NCI-H2107 (cell line): ENCODE measurements at places on chromosomes 12 and 14.

- peak; percentile 32 for DNase-seq
Measured at GRCh38 chr14:99479906-99480869, at the start of gene SETD3. Gene SETD3, minus strand, starts transcription at chr14:99480859. Its CDS starts 15,054 bp downstream, at chr14:99465805.

DNA sequence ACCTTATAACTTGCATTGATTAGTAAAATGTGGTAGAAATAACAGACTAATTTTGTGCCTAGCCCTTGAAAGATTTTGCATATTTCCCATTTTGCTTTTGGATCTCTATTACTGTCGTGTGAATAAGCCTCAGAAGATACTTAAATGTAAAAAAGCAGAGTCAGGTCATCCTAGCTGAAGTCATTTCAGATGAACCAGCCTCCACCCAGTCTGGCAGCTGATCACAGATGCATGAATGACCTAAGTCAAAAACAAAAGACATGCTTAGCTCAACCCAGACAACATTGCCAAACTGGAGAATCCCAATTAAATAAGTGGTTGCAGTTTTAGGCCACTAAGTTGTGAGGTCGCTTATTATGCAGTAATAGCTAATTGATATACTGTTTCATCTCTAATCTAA, 349.9 kb downstream of the C12orf50 start:
- DNase-seq, result no peak

GRCh38 chr14:58571769-58572472, 65.8 kb upstream of the DACT1 start:
- DNase-seq, result no peak

DNA sequence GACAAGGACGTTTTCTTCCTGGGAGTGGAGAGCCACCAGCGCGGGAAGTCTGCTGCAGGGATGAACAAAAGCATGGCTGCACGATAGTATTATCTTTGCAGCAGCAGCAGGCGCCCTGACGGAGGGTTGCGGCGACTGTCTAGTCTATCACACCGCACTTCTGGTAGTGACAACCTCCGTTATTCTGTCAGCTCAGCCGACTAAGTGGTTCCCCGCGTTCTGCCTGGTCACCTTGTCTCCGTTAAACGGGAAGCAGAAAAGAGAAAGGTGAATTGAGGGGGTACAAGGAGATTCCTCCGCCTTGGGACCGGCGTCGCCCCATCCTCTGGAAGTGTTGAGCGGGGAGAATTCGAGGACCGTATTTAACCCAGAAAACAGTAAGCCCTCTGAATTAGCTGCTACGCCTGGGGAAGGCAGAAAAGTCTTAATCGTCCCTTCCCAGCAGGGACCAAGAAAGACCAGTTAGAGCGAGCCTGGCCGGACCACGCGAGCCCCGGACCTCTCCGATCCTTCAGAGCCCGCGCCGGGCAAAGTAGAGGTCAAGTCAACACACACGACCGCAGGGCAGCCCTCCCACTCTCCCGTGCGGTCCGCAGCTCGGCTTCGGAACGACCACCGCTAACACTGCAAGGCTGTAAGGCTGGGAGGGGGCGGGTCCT, 536 bp upstream of the DAAM1 start:
- peak; percentile 69 for DNase-seq

DNA sequence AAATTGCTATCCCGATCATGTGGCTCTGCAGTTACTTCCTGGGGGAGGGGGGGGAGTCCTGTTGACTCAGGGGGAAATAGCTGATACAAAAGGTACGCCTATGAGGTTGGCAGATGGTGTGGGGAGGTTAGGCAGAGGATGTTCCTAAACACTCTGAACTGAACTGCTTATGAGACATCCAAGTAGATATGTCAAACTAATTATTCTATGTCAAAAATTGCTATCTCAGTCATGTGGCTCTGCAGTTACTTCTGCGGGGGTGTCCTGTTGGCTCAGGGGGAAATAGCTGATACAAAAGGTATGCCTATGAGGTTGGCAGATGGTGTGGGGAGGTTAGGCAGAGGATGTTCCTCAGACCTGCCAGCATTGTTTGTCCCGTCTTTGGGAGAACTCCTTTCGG, 5.1 kb upstream of the VCPKMT start:
- DNase-seq, result no peak

- no peak for DNase-seq
Measured at GRCh38 chr12:99824900-99825542, 159.7 kb downstream of the ANKS1B start.

GRCh38 chr12:89892436-89892835, 183.8 kb upstream of the ATP2B1 start:
- no peak for DNase-seq

DNA sequence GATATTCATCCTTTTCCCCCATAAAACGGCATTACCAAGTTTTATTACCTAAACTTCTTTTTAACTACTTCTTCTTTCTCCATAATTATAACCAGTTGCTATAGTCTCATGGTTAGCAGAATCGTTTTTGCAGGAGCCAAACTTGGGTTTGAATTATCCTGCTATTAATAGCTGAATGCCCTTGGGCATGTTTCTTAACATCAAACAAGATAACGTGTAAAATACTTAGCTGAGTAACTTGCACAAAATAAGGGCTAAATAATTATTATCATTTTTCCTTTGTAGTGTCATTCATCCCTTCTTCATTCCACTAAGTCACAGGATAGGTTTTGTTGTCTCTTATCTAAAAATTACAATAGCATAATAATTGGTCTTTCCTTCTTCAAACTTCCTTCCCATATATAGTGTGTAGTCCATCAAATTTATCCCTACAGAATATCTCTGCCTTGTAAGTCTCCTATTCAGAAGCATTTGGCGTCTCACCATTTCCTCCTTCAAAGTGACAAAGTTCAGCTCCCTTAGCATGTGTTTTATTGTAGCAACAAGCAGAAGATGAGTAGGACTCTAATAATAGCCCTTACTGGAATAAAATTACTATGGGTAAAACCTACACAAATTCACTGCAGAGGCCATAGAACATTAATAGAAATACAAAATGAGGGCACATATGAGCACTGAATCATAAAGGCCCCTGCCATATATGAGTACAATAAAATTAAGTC, 63.8 kb downstream of the FAR2 start:
- DNase-seq, result no peak

DNA sequence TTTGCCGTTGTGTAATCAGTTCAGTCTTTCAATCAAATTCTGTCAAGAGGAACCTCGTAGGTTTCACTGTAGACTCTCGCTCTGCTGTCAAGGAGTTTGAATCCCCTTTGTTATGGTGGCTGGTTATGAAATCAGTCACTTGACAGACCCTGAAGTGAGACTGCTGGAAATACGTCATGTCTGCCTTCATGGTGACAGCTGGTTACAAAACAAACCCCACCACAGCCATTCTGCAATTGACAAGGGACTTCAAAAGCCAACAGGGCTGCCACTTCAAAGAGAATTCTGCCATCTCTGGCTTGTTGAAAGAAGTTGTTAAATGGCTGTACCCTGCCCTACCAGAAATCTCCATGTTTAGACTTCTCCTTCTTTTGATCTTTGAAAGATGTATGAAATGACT, 286.9 kb downstream of the ERC1 start:
- DNase-seq, result no peak

- DNase-seq, result no peak
Measured at GRCh38 chr14:39398382-39398781, 33.9 kb downstream of the FBXO33 start.

DNA sequence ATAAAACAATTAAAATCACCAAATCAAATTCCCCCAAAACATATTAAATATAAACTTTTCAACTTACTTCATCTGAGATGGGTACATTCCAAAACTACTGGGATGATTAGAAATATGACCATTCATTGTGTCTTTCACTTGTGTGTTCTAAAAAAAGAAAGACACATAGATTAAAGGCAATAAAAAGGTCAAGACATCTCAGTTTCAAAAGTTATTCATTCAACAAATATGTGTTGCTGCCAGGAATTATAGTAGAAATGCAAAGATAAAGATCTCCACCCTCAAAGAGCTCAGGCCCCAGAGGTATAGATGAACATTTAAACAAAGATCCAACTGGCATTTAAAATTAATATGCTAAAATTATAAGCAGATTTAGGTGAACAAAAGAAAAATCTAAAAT, 106.4 kb downstream of the EPS8 start:
- DNase-seq, result no peak

DNA sequence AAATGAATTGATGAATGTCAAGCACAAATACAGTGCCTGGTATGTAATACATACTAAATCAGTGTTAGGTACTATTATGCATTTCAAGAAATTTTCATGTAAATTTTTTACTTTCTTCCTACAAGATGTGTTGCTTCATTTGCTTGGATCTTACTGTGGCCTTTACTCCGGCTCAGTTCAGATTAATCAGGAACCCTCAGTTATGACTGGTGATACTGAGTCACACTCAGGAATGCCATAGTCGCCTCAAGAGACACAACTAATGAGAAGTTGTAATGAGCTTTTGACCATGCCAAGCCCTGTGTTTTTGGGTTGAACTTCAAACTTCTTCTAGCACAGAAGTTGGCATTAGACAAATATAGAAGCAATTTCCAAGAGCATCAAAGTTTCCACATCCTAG, 96.0 kb downstream of the TGFB3 start:
- no peak for DNase-seq

GRCh38 chr12:88063375-88063774, 34.2 kb upstream of the C12orf50 start:
- no peak for DNase-seq

- no peak for DNase-seq
Measured at GRCh38 chr12:51378749-51379148, 12.5 kb downstream of the GALNT6 start.

- DNase-seq, result no peak
Measured at GRCh38 chr12:30598889-30599288, 96.8 kb downstream of the IPO8 start.

DNA sequence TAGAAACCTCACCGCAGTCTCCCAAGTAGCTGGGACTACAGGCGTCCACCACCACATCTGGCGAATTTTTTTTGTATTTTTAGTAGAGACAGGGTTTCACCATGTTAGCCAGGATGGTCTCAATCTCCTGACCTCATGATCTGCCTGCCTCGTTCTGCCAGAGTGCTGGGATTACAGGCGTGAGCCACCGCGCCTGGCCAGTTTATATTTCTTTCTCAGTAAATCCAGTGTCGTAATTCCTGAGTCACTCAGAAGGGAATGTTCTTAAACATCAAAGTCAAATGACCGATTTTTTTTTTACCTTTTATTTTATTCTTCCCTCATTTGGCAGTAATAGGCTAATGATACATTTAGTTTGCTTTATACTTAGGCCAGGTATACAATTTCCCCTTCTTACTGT, 80.5 kb downstream of the FBXO33 start:
- DNase-seq, result no peak

GRCh38 chr12:96177013-96177412, 17.2 kb upstream of the ELK3 start:
- DNase-seq, result no peak

GRCh38 chr12:92629349-92630065, 73.3 kb upstream of the PLEKHG7 start:
- no peak for DNase-seq

DNA sequence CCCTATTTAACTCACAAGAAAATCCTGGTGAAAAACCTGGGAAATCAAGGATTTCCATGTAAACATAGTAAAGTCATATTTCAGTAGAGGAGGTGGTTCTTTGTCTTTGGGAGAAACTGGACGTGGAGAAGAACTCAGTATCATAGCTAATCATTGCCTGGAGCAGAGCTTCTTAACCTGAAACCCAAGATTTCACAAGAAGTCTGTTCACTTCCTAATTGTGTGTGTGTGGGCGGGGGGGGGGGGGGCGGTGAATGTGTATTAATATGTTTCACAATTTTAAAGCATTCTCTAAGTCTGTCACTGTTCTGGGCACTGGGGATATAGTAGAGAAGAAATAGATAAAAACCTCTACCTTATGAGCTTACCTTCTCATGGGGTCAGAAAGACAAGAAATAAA, 96.7 kb upstream of the PPP4R3A start:
- no peak for DNase-seq

GRCh38 chr12:49305762-49306510, 11.0 kb downstream of the PRPH start:
- no peak for DNase-seq

DNA sequence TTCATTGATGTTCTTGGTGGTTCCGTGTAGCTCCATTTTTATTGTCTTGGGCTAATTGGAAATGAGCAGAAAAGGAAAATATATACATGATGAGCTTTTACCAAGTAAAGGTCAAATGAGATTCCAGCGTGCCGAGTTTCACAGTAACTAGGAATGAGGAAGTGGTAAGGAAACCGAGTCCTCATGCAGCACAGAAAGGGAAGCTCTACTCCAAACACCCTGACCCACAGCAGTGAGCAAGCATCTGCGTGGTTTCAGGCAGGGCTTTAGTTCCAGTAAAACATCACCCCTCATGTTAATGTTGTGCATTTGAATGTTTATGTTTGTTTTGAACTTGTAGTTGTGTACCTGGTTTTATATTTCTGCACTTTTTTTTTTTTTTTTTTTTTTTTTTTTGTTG, 208.0 kb downstream of the SLC41A2 start:
- no peak for DNase-seq

DNA sequence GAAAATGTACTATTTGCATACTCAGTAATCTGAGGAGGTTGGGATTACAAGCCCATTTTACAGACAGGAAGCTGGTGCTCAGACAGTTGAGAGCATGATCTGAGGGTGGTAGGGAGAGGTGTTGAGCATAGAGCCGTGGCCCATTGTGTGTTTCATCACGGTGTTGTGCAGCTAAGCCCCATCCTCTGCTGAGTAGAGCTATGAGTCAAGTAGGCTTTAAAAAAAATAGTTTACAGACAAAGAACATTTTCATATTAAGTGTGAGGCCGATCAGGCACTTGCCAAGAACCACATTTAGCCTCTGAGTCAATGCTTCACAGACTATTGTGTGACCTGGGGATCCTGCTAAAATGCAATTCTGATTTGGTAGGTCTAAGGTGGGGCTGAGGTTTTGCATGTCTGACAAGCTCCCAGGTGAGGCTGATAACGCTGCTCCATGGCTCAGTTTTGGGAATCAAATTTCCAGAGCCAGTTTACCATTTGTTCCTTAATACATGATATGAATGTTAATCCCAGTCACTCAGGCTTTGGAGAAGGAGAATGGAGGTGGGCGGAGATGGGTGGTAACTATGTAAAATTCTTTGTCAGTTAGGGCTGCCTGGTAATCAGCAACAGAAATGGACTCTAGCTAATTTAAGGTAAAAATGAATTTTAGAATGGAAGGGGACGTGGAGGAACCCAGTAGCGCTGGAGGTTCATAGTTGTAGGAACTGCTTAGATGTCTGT, 22.2 kb downstream of the ZNF664 start:
- no peak for DNase-seq

DNA sequence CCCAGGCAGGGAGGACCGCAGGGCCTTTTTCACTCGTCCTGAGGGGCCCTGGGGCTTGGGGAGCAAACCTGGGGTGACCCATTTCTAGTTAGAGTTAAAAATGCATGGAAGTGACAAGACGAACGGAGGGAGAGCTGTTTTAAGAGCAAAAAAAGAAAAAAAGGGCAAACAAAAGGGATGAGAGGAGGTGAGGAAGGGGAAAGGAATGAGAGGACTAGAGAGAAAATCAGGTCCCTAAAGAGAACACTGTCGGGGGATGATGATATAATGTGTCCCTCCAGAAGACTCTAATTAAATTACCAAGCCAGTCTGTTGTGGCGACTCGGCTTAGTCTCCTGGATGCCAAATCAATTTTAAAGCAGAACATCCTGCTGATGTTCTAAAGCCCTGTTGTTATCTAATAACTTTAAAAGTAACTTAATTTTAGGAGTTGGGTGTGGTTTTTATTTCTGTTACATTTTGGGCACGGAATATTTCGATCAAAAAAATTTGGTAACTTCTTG, 1.1 kb downstream of the ANO6 start:
- no peak for DNase-seq

- DNase-seq, result no peak
Measured at GRCh38 chr12:103994235-103994634, 28.6 kb downstream of the TDG start.
